ENCODE measurements at places on chromosomes 7 and 10. TPM values are rescaled to one million over a fixed set of nuclear protein-coding genes. Genes with fewer than 3 reads are reported as not detected.

GRCh38 chr7:64599359-64599758, 36.5 kb upstream of the ZNF680 start:
- no peak for DNase-seq

TFPI2 gene
- 1.8 TPM for polyA plus RNA-seq

- DNase-seq, result no peak
These were observed 99.3 kb downstream of the LANCL2 start for GRCh38 chr7:55464422-55464821.

ZWINT gene
- 16.1 TPM for polyA plus RNA-seq

GNB2 gene
- polyA plus RNA-seq, result 159 TPM

KIF11 gene
- 11.5 TPM for polyA plus RNA-seq

PAX4 gene
- polyA plus RNA-seq, result not detected

GRCh38 chr10:70942125-70942524, 53.8 kb upstream of the PCBD1 start:
- no peak for DNase-seq

- DNase-seq, result peak; percentile 3
These were observed 900.6 kb downstream of the KCNMA1 start for GRCh38 chr10:76736815-76737618.

GRCh38 chr7:139808846-139809442, 20.1 kb upstream of the TBXAS1 start:
- no peak for DNase-seq

DNA sequence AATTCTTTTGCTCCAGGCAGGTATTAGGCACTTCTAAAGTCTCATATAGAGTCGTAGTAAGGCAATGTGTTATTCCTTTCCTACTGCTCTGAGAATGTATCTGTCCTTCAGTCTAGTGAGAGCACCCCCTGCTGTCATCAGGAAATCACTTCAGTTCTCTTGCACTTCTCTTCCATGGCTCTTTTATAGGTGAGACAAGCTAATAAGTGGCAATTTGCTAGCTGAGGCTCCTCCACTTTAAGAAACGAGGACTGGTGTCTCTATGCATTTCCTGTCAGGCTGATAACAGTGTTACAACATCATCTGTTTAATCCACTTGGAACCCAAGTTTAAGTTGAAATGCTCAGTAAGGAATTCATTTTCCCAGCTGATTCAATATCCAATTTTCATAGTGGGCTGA, 350.6 kb downstream of the TFEC start:
- DNase-seq, result no peak

LRIT1 gene
- polyA plus RNA-seq, result not detected

DNA sequence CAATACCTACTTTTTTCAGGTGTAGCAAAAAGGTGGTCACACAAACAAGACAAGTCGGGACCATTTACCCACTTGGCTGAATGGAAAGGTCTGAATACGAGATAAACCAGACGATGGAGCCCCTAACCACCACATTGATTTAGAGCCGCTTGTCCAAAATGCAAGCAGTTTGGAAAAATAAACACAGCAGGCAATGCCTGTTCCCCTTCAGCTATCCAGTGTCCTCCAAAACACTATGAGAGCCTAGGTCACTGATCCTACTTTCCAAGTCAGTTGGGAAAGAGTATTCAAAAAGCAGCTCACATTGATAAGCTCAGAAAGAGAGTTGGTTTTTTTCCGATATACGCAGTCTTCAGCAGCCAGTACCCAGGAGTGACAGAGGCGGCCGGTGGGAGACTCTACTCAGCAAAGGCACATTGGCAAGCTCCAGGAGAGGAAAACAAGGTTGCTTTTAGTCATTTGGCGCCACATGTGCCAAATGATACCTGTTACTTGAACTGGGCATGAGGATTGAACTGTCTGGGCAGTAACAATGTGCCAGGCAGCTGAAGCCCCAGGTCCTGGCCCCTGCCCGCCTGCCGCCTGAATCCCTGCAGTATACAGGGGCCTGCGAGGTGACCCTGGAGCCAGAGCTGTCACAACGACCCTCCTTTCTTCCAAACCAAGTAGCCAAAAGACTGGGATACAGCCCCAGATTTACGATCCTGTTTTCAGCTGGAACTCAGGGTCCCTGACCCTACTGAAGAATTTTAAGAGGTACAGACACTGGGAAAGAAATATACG, 109.8 kb downstream of the PIP4K2A start:
- DNase-seq, result no peak

DNA sequence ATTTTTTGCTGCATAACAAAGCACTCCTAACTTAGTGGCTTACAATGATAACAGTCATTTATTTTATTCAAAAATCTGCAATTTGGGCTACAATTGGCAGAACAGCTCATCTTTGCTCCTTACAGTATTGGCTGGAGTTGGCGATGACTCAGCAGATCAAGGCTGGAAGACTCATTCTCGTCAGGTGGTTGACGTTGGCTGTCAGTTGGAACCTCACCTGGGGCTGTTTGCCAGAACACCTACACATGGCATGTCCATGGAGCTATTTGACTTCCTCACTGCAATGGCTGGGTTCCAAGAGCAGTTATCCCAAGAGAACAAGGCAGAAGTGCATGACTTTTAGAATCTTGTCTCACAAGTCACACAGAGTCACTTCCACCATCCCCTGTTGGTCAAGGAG, 75.1 kb downstream of the NOD1 start:
- DNase-seq, result no peak

DNA sequence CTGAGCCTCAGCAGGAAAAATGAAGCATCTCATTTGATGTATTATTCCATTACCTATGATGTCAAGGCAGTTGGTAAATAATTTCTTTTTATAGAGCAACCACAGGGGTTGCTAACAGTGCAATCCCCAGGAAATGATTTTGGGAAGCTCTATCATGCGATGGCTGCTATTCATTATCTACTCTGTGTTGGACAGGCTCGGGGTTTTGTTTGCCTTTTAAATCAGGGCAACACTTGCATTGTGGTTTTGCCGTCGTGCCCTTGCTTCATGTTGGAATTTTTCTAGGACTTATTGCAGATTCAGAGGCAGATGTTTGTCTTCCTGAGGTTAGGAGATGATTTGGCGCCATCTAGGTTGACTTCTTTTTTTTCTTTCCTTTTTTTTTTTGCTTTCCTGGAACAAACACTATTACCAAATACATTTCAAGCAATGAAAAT, 128.4 kb downstream of the BICC1 start:
- DNase-seq, result no peak

GRCh38 chr10:129498680-129499079, 31.6 kb downstream of the MGMT start:
- no peak for DNase-seq

DNA sequence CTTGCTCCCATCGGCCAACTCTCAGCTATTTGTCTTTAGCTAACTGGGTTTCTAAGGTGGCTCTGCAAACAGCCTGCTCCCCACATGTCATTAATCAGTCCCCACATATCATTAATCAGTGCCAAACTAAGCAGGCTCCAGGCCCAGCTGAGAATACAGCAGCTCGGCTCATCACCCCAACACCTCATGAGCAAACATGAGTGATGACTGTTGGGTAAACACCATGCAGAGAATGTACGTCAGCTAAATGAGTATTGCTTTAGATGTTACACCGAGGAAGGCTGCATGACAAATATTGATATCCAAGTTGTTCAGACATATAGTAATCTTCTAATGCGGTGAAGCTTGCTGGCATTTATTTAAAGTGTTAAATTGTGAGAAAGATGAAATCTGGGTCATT, 187.5 kb upstream of the AOAH start:
- no peak for DNase-seq

DNA sequence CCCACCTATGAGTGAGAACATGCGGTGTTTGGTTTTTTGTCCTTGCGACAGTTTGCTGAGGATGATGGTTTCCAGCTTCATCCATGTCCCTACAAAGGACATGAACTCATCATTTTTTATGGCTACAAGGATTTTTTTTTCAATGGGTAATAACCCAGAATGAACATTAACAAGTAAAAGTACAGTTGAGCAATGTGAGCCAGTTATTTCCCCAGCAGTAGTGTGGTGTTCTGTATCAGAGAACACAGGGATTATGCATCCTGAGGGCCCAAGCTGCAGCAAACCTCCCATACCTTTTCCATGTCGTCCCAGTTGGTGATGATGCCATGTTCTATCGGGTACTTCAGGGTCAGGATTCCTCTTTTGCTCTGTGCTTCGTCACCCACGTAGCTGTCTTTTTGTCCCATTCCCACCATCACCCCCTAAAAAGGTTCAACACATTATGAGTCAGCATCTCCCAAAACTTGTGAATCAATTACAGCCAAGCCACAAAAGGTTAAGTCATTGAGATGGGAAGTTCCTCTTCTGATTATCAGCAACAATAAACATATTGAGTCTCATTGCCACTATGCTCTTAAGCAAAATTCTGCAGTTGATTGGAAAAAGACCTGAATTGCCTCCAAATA, 5.5 kb downstream of the ACTA2 start:
- DNase-seq, result no peak

GRCh38 chr7:44909596-44910389, 24.5 kb upstream of the PURB start:
- DNase-seq, result no peak

DNA sequence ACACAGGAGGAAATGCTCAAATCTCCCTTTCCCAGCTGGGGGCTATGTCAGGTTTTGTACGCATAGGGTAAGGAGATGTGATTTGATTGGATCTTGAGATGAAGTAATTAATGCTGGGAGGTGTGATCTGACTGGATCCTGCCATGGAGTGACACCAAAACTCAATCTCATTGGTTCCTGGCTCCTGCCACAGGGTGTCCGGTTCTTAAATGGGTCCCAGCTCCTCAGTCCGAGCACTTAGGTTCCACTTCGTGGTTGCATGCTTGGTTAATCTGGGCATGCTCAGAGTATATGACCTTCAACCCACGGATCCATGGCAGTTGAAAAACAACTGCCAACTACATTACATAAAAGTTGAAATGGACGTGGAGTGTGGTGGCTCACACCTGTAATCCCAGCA, 3.1 kb upstream of the ZNF12 start:
- DNase-seq, result no peak

- no peak for DNase-seq
These were observed 235.0 kb downstream of the FANK1 start for GRCh38 chr10:126131341-126131740.

GRCh38 chr10:110212119-110213006, 5.0 kb downstream of the MXI1 start:
- no peak for DNase-seq

NKX1-2 gene
- polyA plus RNA-seq, result not detected

DNA sequence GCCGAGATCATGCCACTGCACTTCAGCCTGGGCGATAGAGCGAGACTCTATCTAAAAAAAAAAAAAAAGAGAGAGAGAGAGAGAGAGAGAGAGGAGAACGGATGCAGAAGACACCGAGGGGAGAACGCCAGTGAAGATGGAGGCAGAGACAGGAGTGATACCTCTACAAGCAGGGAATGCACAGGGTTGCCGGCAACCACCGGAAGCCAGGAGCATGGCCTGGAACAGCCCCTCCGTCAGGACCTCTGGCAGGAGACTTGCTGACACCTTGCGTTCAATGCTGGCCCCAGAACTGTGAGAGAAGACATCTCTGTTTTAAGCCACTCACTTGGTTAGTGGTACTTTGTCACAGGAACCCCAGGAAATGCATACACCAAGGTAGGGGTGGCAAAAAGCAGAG, 38.1 kb upstream of the DUSP5 start:
- no peak for DNase-seq

DNA sequence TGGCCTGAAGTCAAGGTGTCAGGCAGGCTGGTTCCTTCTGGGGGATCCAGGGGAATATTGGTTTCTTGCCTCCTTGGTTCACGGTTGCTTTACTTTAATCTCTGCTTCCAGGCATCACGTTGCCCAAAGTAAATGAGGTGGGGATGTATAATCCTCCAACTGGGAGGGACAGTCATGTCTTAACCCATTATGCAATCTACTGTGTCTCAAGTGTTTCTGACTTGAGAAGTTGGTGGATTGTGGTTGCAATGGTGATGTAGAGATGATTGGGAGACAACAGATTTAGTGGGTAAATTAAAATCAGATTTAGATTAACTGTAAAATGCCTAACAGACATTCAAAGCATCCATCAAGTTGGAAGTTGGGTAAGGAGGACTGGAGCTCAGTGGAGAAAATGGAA, 32.7 kb downstream of the TBXAS1 start:
- DNase-seq, result no peak

DNA sequence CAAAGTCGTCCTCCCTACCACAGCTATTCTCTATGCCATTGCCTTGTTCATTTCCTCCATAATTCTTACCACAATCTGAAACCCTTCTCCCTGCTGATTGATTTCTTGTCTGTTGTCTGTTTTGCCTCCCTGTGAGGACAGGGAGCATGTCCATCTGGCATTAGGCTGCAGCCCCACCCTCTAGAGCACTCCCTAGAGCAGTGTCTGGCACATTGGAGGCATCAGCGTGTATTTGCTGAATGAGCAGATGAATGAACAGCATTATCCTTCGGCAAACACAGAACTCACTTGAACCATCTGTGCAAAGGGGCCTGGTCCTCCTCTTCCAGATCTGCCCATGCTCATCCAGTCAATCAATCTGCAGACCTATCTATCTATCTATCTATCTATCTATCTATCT, 5.1 kb upstream of the DMBT1 start:
- no peak for DNase-seq

- no peak for DNase-seq
These were observed 5.1 kb upstream of the ADAMTS14 start for GRCh38 chr10:70666960-70667798.

KIAA1217 gene
- polyA plus RNA-seq, result 41.8 TPM

STEAP1 gene
- polyA plus RNA-seq, result 0.62 TPM

GRCh38 chr10:43793704-43794103, 145.0 kb upstream of the ZNF32 start:
- no peak for DNase-seq

CABCOCO1 gene
- 0.53 TPM for polyA plus RNA-seq

SORCS3 gene
- polyA plus RNA-seq, result not detected

GRCh38 chr7:28986765-28987110, 28.6 kb upstream of the TRIL start:
- no peak for DNase-seq

DNA sequence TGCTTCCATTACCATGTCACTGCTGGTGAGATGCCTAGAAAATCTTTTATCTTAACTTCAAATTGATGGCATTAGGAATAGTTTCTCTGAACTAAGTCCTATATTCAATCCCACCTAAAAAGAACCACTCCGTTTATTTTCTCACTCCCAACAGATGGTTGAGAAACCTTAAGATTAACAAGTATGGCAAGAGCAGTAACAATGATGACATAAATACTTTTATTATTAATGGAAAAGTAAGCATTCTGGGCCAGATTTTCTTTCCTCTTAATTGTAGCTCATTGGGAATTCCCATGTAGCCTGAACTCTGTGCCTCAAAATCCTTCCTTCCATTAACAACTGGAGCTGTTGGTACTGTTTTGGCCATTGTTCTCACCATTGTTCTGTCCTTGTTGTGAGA, 21.1 kb upstream of the FAM13C start:
- DNase-seq, result no peak

FGL2 gene
- 22.2 TPM for polyA plus RNA-seq

ACBD7 gene
- 0.59 TPM for polyA plus RNA-seq

MACROH2A2 gene
- polyA plus RNA-seq, result 20.5 TPM
